ENCODE measurements at places on chromosomes 13 and 19. TPM values are rescaled to one million over a fixed set of nuclear protein-coding genes. Genes with fewer than 3 reads are reported as not detected.

The ZNF382 gene
- 6.3 TPM for total RNA-seq

DNA sequence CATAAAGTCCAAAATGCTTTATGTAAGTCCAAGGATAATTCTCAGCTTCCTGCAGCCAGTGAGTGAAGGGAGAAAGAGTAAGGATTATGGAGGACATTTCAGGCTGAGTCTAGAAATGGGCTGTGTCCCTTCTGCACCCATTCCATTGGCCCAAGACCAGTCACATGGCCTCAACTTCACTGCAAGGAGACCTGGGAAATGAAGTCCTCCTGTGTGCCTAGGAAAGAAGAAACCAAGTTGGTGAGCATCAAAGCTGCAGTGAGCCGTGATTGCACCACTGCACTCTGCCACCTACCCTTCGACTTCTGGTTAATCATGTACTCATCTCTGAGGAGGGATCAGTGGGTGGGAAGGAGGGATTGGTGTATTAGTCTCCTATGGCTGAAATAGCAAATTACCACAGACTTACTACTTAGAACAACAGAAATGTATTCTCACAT, 3.6 kb upstream of the CD37 start:
- peak; percentile 93 for DNase-seq

The ZNF677 gene
- total RNA-seq, result not detected

GRCh38 chr13:113763254-113763653, 4.2 kb downstream of the TMEM255B start:
- no peak for DNase-seq

- DNase-seq, result peak; percentile 88
Observed at GRCh38 chr19:48837051-48837524, 797 bp upstream of the HSD17B14 start.

The NCR1 gene
- not detected for total RNA-seq

- no peak for DNase-seq
Observed at GRCh38 chr13:29943686-29944085, 93.3 kb upstream of the UBL3 start.

GRCh38 chr19:46970815-46971214, 48.8 kb upstream of the NPAS1 start:
- DNase-seq, result peak; percentile 99

DNA sequence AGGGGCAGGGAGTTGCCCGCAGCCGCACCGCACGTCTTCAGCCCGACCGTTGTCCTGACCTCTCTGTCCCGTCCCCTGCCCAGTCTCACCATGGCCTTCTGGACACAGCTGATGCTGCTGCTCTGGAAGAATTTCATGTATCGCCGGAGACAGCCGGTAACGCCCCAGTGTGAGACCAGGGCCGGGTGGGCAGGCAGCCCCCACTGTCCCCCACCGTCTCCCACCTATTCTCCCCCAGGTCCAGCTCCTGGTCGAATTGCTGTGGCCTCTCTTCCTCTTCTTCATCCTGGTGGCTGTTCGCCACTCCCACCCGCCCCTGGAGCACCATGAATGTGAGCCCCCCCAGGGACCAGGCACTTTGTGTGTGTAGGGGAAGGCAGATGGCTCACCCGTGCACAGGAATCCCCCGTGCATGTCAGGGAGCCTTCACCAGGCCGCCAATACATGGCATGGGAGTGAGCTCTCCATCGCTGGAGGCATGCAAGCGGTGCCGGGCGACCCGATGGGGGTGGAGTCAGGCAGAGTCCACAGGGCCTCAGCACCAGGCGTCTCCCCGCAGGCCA, 1.4 kb downstream of the ABCA7 start:
- no peak for DNase-seq

- peak; percentile 36 for DNase-seq
Observed at GRCh38 chr13:21458451-21458812, 671 bp downstream of the ZDHHC20 start.

DNA sequence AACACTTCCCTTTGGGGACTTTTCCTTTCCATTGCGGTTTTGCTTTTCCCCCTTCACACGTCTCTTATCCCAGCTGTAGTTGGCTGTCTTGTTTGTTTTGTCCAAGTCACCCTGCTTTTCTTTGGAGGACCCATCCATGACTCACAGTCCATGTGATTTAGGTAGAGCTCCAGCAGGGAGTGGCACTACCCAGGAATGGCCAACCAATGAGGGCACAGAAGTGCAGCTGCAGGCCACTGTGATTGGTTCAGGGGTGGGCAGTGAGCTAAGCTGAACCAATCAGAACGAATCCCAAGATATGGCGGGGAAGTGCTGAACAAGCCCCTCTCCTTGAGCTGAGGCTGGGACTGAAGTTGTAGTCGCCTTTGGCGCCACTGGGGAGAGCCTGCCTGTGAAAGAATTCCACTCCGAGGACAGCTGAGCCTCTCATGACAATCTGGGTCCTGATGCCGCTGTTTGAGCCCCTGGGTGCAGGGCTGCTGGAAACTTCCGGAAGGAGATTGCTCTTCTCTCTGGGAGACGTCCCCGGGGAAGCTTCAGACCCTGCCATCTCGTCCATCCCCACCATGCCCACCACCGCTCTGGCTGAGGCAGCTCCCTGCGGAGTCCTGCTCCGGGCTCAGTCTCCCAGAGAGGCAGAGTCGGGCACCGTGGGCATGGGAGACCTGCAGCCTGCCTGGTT, 62.9 kb upstream of the URI1 start:
- DNase-seq, result peak; percentile 98

The LILRB3 gene
- not detected for total RNA-seq

The ZNF358 gene
- total RNA-seq, result 22.9 TPM

DNA sequence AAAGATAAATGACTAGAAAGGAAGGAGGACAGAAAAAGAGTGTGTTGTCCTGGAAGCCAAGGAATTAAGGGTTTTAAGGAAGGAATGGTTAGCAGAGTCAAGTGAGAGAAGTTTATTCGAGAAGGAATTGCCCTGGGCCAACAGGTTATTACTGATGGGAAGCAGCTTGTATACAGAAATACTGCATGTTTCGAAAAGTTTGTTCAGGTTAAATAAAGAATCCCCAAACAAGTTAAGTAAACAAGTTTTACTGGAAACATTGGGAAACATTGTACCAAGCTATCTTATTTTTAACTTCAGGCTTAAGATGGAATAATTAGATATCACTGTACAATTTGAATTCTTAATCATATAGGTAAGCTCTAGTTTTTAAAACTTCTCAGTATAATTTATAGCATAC, 28.2 kb upstream of the FBXL3 start:
- DNase-seq, result no peak

- DNase-seq, result no peak
Observed at GRCh38 chr13:48726711-48727110, 73.0 kb downstream of the CYSLTR2 start.

- no peak for DNase-seq
Observed at GRCh38 chr19:10270180-10270615, 722 bp upstream of the ICAM1 start.

DNA sequence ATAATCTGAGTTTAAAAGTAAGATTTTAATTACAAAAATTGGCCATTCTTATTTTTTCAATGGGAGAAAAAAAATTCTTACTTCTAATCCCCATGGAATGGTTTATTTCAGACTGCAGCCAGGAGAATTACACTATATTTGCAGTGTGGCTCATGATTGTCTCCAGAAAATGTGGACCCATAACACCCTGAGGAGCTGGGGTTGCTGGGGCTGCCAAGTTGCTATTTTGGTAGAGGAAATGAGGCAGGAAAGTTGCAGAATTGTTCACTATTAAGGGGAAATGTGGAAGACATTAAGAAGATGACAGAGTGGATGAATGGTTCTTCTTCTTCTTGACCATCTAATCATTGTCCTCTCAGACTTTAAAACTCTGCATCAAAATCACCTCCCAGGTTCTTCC, 4.6 kb upstream of the SCEL start:
- no peak for DNase-seq

The KIR3DL1 gene
- not detected for total RNA-seq

The PSG3 gene
- not detected for total RNA-seq

DNA sequence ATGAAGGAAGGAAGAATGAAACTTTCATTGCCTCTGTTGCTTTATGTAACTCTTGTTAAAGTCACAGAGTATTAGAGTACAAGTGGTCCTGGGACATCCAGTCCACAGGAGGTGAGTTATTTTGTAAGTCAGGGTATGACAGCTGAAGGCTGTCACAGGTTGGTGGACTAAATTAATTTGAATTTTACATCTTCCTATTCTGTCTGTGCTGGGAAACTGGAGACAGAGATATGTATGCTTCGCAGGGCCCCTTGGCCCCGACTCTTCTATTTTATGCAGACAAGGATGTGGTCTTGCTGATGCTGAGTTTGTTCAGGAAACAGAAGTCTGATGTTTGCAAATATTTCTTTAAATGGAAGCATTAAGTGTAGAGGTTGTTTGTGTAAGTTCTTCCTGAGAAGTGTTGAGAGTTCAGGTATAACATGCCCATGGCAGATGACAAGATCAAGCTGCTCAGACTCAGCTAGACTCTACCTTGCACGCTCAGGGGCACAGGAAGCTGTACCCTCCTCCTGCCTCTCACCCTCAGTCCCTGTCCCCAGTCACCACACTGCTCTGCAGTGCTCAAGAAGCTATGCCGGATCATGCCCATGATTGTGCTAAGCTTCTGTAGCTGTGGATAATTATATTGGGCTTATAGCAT, 23.4 kb downstream of the RASL11A start:
- DNase-seq, result no peak

The C13orf42 gene
- not detected for total RNA-seq
